Stimulated activated CD8-positive, alpha-beta memory T cell treated with anti-CD3 and anti-CD28 coated beads, Interleukin-7, amount 100 ng/mL, for 1 hour (primary cell): ENCODE measurements at places on chromosomes 1 and 21.

DNA sequence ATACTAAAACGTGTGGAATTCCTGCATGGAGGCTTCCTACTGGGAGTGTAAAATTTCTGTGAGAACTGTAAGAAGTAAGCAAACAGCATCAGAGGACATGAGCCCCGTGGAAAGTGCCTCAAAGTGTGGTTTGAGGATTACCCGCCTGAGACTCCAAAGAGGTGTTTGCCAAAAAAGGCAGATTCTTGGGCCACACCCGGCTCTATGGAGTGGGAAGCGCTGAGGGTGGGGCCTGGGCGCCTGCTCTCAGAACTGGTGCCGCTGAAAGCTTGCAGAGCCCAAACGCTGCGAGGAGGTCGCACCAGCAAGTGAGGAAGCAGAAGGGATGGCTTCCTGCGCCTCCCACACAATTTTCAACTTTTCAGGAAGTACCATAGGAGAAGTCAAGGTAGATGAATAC is 43.0 kb upstream of the PSEN2 start:
- DNase-seq: no peak

- no peak for DNase-seq
These were observed 230.6 kb downstream of the DSCAM start for GRCh38 chr21:40616377-40616704.

DNA sequence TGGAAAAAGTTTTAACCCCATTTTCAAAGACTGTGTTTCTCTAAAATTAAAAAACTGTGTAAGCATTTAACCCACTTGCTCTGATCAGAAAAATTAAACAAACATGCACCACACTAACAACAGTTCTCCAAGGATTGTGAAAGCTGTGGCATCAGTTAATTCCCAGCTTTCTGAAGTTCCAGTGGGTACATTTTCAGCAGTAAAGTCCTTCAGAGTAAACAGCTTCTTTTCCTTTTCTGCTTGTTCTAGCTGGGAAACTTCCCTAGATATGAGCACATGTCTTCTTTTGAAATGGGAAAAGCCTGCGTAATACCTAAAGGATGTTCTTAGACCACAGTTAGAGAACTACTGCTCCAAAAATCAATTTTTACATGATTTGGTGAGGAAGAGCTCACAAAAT is 11.1 kb downstream of the PRRX1 start:
- no peak for DNase-seq

DNA sequence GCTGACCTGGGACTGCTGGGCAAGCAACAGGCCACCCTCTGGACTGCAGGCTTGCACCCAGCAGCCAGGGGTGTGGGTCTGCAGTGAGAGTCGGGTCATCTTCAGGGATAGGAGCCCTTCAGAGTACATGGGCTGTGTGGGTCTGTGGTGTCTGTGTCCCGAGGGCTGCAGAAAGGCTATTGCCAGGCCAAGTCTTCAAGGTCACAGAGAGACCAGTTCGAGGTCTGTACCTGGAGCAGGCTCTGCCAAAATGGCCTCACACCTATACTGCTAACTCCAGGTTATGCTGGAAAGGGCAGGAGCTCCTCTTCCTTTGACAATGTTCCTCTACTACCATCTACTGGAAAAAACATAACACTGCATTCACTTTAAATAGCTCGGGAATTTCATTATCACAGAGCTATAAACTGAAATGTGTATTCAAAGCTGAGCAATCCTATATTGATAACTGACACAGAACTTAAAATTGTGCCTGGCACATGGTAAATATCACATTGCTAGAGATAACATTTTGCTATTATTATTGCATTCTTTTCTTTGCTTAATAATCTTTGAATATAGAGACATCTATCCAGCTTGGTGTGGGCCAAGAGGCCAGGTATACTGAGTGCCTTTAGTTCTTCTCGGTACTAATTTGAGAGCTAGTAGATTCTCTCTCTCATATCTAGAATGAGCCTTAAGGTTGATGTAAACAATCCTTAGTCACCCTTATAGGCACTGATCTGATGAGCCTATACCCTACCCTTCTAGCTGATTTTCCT is 6.9 kb upstream of the DNAH14 start:
- no peak for DNase-seq

DNA sequence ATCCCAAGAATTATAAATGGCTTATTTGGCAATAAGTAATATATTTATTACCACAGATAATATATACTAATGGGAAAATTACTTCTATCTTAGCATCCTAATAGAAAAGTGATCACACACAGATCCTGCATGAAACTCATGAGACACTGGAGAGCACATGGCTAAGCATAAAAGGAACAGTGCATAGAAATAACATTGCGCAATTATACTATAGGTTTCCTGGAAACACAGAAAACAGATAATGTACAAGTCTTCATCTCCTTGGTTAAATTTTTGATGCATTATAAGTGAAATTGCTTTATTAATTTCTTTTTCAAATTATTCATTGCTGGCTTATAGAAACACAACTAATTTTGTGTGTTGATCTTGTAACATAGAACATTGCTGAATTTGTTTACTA is 210.4 kb downstream of the USH2A start:
- no peak for DNase-seq
